Breast epithelium (tissue), 4 donors: ENCODE measurements at places on chromosomes 2 and 18. TPM values are rescaled to one million over a fixed set of nuclear protein-coding genes. Genes with fewer than 3 reads are reported as not detected.

- DNase-seq = no peak
Observed at GRCh38 chr2:23718931-23719700, 207.8 kb downstream of the ATAD2B start.

- no peak for DNase-seq
Observed at GRCh38 chr2:177622521-177622920, 229.9 kb downstream of the AGPS start.

FBXO15 gene
- total RNA-seq = 0.64 TPM

DNA sequence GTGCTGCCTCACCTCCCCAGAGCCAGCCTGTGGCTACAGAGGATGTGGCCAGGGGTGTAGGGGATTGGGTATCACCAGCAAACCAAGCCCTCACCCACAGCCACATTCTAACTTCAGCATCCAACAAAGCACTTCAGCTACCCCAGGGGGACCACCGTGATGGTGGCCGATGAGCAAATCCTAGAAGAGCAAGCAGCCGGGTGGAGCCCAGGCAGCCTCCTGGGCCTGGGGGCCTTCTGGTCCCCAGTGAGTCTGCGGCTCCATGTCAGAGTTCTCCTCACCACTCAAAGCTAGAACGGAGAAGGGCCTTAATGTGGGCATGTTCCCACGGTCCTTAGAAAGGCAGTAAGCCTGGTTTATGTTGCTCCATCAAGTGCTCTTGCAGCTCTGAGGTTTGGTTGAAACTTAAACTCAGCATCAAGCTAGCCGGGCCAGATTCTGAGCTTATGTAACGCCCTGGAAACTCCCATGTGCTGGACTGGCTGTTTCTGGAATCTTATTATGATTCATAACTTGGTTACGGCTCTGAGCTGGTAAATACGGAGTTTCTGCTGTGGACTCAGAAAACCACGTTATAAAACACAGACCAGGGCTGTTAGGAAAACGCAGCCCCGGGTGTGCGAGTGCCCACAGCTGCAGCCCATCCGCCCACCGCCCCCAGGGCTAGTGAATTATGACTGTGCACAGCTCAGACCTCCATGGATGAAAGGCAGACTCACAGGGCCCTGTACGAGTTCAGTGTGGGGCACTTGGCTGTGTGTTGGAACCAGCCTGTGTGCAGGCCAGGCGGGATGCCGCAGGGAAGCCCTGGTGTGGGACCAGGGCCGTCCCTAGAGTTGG, 99.8 kb downstream of the SEPTIN10 start:
- DNase-seq = no peak

DNA sequence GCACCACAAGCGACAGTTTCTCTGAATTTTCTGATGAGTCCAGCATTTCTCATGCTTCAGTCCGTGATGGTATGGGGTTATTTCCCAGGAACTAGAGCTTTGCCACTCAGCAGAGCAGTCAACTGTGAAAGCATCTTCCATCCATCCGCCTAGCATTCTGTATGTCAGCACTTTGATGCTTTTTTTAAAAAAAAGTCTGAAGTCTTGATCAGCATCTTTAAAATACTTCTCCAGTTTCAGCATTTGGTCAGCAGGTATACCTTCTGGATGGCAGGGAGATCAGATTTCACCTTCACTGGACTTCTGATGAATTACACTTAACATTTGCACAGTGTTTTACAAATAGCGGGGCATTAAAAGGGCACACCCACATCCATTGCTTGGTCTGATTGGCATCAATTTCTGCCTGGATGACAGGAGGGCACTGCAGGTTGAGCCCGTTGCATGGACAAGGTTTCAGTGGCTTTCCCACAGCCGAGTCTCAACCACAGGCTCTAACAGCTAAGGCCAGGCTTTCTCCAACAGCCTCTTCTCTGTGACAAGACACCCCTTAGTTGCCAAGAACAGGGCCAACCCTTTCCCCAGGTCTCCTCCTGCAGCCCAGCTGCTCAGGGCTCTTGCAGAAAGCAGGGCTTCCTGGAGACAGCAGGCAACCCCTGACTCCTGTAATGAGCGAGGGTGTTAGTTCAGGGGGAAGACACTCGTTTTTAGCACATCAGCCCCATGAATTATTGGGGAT, 54.0 kb downstream of the EMILIN2 start:
- DNase-seq = no peak

DNA sequence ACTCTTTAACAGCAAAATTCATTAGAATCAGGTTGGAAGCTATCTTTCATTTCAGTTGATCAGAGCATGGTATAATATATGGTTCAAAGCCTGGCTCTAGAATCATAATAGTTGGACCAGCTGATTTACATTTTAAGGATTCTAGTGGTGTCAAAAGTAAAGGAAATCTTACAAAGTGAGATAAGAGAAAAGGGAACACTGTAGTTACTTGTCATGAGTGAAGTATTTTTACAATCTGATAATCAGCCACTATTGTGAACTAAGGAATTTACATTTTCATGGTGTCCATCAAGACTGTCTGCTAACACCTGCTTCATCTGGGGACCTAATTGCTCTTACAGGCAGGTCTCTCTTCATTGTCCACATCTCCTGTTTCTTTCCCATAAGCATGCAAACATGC, 161.1 kb downstream of the SLC39A10 start:
- no peak for DNase-seq

DNA sequence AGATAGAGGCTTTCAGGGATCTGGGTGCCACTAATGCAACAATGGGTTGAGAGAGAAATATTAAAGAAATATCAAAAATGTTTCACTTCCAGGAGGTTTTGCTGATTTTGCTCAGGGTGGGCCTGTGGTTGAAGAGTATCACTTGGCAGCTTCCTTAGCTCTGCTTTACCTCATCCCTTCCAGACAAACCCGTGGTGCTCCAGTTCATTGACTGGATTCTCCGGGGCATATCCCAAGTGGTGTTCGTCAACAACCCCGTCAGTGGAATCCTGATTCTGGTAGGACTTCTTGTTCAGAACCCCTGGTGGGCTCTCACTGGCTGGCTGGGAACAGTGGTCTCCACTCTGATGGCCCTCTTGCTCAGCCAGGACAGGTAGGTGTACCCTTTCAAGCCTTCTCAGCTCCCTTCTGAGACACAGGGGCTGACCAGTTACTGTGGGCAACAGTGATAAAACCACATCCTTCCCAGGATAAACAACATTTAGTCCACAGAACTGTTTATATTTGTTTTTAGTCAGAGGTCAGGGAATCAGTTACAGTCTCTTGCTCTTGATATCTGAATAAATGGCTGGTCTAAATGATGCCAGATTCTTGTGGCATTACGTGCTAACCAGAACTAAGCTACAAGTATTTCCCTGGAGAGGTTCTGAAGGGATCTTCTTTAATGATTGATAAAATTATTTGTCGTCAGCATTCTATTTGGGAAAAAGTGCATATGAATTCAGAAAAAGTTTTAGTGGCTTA, 7.0 kb downstream of the SLC14A1 start:
- DNase-seq = no peak

REEP1 gene
- 0.32 TPM for total RNA-seq

POTEC gene
- not detected for total RNA-seq

CGREF1 gene
- total RNA-seq = 3.4 TPM

DNA sequence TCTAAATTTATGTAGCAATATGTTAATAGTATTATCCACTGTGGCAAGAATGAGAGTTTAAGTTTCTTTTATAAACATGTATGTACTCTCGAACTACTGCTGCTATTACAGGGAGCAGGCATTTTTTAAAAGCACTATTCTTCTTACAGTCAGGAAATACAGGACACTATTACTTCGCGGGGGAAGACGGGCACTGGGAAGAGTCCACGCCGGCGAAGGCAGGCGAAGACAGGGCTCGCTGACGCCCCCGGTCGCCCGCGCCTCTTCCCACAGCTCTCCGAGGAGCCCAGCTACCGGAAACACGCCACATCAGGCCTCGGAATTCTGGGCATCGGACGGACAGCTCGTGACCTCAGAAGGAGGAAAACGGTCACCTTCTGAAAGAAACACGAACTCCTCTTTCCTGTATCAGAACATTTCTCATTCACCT, 90.2 kb downstream of the FAM161A start:
- DNase-seq = peak; percentile 77

GRCh38 chr2:143030127-143030526, 99.1 kb upstream of the ARHGAP15 start:
- DNase-seq = no peak
